ENCODE measurements at places on chromosomes 12 and 14.
A peak's percentile ranks its signal among the peaks of the same experiment; 100 is the strongest.

GRCh38 chr12:90936230-90937005 is 18.6 kb downstream of the CCER1 start:
- no peak for DNase-seq

DNA sequence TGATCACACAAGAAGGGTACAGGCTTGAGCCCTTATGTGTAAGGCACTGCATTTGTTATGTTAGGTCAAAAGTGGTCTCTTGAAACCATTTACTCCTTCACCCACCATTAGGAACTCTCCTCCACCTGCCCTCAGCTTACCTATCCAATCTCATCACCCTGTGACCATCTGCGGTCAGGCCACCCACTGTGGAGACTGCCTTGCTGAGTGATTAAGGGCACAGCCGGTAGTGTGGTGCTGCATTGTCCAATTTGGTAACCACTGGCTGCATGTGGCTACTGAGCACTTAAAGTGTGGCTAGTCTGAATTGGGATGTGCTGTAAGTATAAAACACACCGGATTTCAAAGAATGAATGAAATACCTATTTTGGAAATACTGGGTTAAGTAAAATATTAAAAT is 177.1 kb upstream of the PARP11 start:
- DNase-seq = no peak

DNA sequence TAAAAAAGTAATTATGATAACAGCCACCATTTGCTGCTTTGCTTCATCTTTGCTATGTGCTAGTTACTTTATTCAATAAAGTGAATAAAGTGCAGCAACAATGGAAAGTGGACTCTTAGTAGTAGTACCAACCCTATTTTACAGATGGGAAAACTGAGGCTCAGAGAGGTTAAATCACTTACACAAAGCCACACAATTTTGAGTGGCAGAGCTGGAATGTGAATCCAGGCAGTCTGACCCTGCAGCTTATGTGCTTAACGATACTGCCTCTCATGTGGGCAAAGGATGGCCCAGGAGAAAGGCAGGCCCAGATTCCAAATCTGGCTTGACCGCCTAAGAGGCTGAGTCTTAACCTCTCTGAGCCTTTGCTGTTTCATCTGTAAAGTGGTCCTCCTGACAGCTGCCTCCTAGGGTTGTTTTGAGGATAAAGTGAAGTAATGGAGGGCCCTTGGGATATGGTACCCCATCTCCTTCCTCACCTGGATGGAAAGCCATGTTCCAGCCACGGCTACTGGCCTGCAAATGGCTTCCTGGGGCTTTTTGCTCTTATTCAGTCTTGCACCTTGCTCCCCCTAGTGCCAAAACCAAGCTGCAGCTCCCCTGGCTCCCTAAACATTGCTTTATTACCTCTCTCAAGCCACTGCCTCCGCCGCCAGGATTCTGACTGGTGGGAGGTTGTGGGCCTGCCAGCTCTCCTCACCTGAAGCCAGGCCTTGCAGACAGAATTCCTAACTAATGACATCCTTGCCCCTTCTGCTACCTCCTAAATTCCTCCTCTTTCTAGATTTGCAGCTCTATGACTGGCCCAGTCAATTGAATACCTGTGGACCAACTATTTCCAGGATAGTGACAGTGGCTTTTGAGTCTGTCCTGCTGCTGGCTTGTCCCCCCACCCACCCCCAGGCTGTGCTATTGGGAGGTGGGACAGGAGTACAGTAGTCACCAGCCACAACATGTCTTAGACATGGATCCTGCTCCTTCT is 283.3 kb upstream of the PWP1 start:
- DNase-seq = peak; percentile 82

- DNase-seq = no peak
These were observed 269.4 kb upstream of the NOVA1 start for GRCh38 chr14:26867171-26867757.

GRCh38 chr12:101619858-101620761 is 25.3 kb downstream of the MYBPC1 start:
- DNase-seq = no peak

GRCh38 chr12:47846294-47846996 is 26.7 kb upstream of the HDAC7 start:
- DNase-seq = no peak

GRCh38 chr12:116338064-116338846 is 60.8 kb upstream of the MED13L start:
- no peak for DNase-seq

GRCh38 chr12:106226884-106227640 is 20.8 kb downstream of the CKAP4 start:
- DNase-seq = no peak

- no peak for DNase-seq
These were observed 992.9 kb downstream of the GALC start for GRCh38 chr14:87000081-87000480.

GRCh38 chr12:124490584-124491305 is 76.7 kb downstream of the NCOR2 start:
- DNase-seq = no peak

DNA sequence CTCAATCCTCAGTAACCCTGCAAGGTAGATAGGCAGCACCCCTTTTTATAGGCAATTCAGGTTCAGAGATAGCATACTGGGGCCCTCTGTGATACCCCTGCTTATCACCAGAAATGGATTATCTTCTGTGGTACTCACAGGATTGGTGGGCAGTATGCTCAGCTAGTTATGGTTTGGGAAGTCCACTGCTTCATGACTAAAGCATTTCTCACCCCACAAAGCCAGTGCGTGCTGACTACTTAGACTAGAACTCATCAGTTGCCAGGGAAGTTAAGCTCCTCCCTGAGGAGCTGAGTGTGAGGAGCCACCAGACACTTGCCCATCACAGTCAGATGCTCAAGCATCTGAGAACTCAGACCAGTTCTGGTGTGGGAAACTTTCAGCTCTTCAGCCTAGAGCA is 76.3 kb downstream of the SCAF11 start:
- DNase-seq = no peak

- no peak for DNase-seq
These were observed 227.1 kb downstream of the C12orf50 start for GRCh38 chr12:87801860-87802720.

DNA sequence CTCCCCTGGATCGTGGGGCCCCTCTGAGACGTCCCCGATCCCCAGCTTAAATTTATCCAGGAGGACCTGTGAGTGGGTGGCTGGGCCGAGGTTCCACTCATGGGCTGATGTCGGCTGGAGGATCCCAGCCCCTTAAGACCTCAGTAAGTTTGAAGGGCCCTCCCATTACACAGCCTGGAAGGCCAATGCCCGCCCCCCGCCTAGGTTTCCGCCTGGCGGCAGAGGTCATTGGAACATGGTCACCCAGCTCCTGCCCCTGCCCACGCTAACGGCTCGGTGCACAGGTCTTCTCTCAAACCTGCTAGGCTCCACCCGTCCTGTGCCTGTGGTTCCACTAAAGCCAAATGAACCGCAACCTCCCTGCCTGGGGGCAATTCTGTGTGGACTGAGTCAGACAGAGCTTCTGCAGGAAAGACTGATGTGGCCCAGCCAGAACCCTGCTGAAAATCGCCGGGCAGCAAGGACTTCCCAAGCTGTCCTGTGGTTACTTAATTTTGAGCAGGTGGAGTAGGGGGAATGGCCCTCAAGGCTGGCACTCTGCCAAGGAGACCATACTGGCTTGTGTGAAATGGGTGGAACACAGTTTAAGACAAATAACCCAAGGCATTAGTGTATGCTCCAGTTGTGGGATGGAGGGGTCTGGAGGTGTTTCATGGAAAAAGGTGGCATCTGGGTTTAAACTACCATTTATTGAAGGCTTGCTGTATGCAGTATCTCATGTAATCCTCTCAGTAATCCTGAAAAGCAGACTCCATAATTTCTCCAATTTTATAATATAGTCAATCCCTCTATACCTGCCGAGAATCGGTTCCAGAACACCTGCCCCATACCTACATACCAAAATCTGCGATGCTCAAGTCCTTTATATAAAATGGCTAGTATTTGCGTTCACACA is 903 bp upstream of the NT5DC3 start:
- peak; percentile 73 for DNase-seq

GRCh38 chr12:130473266-130473665 is 135.6 kb downstream of the PIWIL1 start:
- no peak for DNase-seq

DNA sequence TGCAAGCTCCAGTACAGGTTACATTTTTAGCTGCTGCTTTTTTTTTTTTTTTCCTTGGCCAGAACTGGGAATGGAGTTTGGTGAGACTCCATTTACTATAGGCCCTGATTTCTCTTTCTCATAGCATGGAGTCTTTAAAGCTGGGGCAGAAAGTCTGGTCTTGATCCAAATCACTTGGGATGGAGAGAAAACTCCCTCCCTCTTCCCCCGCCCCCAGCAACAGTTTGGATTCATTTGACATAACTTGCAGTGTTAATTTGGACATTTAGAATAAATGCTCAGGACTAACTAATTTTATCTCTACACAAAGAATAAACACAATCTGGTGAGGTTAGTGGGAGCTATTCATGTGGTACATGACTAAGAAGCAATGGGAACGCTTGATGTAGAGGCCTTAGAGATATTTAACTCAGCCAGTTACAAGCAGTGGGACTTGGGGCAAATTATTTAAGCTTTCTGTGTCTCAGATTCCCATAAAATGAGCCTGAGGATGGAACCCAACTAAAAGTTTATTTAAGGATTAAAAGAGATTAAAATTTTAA is 107.3 kb upstream of the ARHGAP5 start:
- DNase-seq = no peak

- no peak for DNase-seq
These were observed 8.6 kb downstream of the KRT2 start for GRCh38 chr12:52643233-52644077.

DNA sequence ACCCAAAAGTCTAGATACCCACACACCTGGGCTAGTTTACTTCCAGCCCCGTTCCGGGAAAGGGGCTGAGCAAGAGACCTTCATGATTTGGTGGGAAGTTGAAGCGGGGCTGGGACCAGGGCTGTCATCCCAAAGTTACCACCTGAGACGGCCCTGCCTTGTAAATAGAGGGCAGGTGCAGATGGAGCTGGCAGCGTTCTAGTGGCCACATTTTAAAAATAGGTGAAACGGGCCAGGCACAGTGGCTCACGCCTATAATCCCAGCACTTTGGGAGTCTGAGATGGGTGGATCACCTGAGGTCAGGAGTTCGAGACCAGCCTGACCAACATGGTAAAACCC is 43.4 kb downstream of the NFKBIA start:
- DNase-seq = no peak

GRCh38 chr12:116719731-116720528 is 17.9 kb downstream of the SPRING1 start:
- no peak for DNase-seq

- DNase-seq = no peak
These were observed 532.3 kb upstream of the TBX3 start for GRCh38 chr12:115216301-115216700.

- no peak for DNase-seq
These were observed 13.9 kb downstream of the MYL2 start for GRCh38 chr12:110906516-110906915.

GRCh38 chr12:91811481-91812287 is 334.0 kb downstream of the BTG1 start:
- DNase-seq = peak; percentile 89

GRCh38 chr14:61452452-61452851 is 131.1 kb downstream of the PRKCH start:
- DNase-seq = peak; percentile 81

GRCh38 chr14:69170839-69171238 is 17.9 kb upstream of the DCAF5 start:
- no peak for DNase-seq

DNA sequence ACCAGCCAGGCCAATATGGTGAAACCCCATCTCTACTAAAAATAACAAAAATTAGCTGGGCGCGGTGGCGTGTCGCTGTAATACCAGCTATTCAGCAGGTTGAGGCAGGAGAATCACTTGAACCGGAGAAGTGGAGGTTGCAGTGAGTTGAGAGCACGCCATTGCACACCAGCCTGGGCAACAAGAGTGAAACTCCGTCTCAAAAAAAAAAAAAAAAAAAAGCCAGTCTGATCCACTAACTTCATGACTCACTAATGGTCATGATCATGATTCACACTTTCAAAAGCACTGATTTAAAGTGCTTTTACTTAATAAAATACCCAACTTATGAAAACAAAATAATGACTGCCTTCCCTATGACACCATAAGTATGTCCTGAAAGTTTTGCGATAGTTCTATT is 38.4 kb upstream of the CPM start:
- no peak for DNase-seq

DNA sequence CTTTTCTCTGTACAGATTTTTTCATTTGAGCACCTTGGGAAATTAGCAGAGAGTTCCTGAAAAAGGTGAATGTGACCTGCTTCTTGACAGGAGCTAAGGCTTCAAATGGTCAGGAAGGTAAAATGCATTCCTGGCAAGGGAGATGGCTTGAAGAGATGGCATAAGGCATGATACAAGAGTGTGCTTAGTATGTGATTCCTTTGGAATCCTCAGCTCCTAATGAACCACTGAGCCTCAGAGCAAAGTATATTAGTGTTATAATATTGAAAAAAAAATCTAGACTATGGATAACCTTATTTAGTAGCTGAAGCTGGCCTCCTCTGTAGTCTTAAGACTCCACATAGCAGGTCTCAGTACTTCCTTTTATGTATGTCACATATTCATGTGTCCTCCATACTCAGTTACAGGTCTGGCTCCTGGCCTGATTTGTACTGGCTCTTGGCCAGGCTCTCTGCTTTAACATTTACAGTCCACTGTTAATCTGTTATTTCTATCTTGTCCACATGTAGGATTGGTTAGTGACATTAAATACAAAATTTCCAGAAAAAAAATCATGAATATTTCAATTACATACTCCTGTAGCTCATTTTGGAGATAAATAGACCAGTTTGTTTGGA is 17.9 kb downstream of the TOGARAM1 start:
- DNase-seq = no peak

DNA sequence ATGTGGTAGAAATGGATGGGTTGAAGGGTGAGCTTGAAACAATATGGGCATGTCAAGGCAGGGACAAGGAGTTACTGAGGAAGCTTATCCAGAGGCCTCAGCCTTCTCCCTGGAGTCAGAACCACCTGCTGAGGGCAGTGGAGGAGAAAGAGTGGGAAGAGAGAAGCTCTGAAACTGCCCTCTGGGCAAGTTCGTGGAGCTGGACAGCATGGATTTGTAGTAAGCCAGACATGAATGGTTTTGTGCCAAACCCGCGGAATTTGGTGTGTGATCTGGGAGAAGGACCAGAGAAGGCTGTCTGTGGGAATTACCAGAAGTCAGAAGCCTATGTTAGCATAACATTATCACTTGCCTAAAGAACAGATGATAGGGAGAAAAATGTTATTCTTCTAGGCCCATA is 164.8 kb downstream of the SLC41A2 start:
- DNase-seq = no peak

GRCh38 chr12:16524378-16524777 is 81.6 kb downstream of the LMO3 start:
- no peak for DNase-seq

- peak; percentile 81 for DNase-seq
These were observed 92.7 kb downstream of the DIP2B start for GRCh38 chr12:50597200-50598195.

DNA sequence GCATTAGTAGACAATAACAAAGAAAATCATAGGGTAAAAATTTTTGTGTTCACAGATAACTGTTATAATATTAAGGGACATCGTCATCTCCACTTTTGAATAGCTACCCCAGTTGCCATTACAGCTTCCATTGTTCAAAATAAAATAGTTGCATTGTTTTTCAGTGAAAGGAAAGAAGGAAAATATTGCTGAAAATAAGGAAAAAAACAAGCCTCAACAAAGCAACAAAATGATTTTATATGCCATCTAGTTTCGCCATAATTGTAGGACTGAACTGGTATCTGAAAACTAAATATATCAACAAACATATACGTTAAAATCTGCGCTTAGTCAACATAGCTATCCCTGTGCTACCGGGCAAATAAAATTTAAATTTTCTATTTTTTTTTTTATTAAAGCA is 3.3 kb downstream of the CDK17 start:
- DNase-seq = no peak

GRCh38 chr12:79983986-79984620 is 49.2 kb upstream of the PPP1R12A start:
- DNase-seq = no peak
